IMR-90 (cell line): ENCODE measurements at places on chromosomes 4 and X. TPM values are rescaled to one million over a fixed set of nuclear protein-coding genes. Genes with fewer than 3 reads are reported as not detected.

DNA sequence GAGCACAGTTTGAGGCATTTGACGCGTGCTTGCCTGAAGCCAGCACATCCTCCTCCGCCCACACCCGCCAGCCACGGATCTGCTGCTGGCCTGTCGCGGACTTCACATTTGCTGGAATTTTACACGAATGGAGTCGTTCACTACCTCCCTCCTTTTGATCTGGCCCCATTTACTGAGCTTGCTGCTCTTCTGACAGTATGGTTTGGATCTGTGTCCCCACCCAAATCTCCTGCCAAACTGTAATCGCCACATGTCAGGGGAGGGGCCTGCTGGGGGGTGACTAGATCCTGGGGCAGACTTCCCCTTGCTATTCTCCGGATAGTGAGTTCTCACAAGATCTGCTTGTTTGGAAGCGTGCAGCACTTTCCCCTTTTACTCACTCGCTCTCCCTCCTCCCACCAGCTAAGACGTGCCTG lies 19.9 kb upstream of the CPLX1 start:
- DNase-seq, result peak; percentile 30

DNA sequence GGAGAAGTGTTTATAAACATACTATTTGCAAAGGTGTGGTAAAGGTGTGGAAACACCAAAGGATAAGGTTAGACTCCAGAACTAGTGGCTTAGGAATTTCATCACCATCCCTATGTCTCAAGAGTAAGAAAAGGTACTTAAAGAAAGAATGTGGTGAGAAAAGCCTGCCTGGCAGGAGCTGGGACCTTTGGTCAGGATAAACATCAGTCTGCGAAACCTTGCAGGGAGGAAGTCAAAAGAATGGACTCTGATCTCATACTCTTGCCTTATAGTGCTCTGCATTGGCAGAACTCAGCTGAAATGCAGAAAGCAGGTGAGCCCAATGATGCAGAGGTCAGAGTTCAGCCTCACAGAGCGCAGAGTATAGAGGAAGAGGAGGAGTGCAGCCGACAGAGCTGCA lies 97.2 kb upstream of the NR3C2 start:
- DNase-seq, result no peak

GRCh38 chr4:96784336-96784735 lies 944.4 kb downstream of the PDHA2 start:
- no peak for DNase-seq

DNA sequence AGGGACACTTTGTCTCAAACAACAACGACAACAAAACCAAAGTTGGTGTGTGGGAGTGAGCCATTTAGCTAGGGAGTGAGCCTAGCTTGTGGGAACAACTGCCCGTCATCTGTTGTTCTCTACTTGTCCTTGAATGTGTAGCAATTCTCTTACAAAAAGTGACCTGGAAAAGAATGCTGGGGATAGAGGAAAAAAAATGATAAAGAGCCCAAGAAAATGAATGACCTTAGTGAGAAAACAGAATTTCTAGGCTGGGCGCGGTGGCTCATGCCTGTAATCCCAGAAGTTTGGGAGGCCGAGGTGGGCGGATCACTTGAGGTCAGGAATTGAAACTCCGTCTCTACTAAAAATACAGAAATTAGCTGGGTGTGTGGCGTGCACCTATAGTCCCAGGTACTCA lies 19.6 kb downstream of the SEPTIN6 start:
- no peak for DNase-seq

- DNase-seq, result peak; percentile 65
Observed at GRCh38 chrX:115531818-115532403, 29.1 kb upstream of the PLS3 start.

DNA sequence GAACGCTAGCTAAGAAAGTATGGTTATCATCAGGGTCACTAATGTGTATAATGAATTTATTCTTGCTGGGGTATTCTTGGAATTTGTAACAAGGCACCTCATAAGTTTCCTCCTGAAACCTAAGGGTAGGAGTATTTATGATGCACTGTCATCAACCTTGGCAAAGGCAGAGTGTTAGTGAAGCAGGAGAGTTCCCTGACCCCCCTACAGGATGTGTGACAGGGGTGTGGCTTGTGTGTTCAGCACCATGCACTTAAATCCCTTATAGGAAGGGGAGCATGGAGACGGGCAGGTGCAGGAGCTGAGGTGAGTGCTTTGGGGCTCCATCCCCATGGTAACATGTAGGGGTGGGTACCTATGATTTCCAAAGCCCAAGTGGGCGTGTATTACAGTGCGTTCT lies 237.7 kb downstream of the GALNTL6 start:
- no peak for DNase-seq

The TCEAL6 gene
- total RNA-seq, result not detected in 2 replicates

GRCh38 chr4:101103381-101104142 lies 243.8 kb downstream of the PPP3CA start:
- DNase-seq, result peak; percentile 48

DNA sequence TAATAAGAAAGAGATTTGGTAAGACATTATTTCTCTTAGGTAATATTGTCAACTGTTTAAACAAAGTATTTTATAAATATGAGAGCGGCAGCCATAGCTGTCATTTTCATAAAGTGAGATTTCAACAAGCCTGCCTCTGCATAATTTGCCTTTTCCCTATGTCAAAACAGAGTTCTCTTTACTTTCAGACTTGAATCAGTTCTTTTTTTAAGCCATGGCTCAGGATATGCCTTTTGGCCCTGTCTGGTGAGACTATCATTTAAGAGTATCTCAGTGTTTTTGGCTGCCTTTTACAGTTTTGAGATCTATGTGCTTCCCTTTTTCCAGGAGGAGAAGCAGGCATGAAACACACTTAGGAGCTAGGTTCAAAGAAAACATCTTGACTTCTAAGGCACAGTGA lies 7.5 kb upstream of the GUCY1A1 start:
- no peak for DNase-seq

GRCh38 chr4:19993242-19993641 lies 258.5 kb upstream of the SLIT2 start:
- no peak for DNase-seq

DNA sequence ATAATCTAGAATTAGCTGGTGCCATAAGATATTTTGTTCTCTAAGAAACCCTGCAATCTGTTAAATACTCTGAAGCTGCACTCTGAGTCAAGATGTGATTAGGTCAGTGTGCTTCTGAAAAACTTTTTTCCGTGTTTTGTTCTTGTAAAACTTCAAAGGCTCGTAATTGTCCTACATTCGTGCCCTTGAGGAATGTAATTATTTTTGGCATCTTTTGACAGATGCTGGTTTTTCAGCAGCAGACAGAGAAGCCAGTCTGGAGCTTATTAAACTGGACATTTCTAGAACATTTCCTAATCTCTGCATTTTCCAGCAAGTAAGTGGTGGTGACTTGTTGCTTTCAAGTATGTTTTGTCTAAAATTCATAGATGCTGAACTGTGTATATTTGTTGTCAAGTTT lies 36.8 kb upstream of the TADA2B start:
- DNase-seq, result no peak

The RGN gene
- under 0.01 and 0.18 TPM in 2 replicates for total RNA-seq

- no peak for DNase-seq
Observed at GRCh38 chrX:10851809-10852208, 231.4 kb upstream of the MID1 start.

DNA sequence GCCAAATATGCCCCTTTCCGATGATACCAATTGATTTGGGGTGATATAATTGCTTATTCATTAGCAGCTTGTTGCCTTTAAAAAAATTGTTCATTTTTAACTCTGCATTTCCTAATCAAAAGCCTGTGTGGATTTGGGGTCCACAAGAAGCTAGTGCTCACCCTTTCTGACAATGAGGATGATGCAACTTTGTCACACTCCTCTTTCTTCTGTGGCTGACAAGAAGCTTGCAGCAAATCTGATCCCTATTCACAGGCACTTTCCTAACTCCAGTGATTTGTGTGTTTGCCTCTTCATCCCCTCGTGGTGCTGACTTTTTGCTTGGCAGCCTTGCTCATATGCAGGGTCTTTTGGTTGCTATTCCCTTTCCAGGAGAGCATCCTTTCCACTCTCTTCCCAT lies 182.7 kb upstream of the LDB2 start:
- DNase-seq, result no peak

The MAGEA2B gene
- not detected in 2 replicates for total RNA-seq

- no peak for DNase-seq
Observed at GRCh38 chrX:49988143-49988542, 65.7 kb downstream of the CLCN5 start.

GRCh38 chrX:148337873-148338272 lies 162.5 kb upstream of the AFF2 start:
- DNase-seq, result no peak

GRCh38 chr4:177771645-177772044 lies 329.4 kb upstream of the AGA start:
- no peak for DNase-seq
